RPMI7951 (cell line): ENCODE measurements at places on chromosomes 7 and 10. TPM values are rescaled to one million over a fixed set of nuclear protein-coding genes. Genes with fewer than 3 reads are reported as not detected.

DNA sequence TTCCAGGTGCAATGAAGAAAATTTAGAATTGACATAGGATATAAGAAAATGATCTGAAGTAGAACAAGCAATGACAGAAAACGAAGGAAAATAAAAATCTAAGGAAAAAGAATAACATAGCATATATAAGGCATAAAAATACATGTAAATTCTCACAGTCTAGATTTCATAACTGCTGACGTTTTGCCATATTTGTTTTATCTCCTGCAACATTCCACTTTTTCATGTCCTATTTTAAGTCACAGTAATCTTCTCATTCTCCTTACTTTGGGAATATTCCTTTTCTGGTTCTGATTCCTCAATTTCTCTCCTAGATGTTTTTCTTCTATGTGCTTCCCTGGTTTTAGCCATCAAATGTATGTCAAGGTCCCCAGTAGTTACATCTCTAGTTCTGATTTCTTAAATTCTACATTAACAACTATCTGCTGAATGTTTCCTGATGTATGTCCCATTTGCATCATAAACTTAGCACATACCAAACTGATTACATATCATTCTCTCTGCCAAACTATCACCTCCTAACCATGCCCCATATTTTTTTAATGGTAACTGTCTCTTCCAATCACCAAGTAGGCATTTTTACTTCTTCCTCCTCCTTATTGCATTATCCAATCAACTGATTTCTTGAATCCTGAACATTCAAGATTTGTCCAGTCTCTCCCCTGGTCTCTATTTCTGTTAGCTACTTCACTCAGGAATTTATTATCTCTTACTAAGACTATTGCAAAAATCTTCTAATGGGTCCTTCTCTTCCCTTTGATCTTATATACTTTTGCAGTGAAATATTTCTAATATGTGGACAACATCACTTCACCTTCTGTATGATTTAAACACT is 171.3 kb downstream of the DNAJC1 start:
- DNase-seq = no peak

- DNase-seq = no peak
Measured at GRCh38 chr10:129853562-129853903, 110.5 kb downstream of the EBF3 start.

DNA sequence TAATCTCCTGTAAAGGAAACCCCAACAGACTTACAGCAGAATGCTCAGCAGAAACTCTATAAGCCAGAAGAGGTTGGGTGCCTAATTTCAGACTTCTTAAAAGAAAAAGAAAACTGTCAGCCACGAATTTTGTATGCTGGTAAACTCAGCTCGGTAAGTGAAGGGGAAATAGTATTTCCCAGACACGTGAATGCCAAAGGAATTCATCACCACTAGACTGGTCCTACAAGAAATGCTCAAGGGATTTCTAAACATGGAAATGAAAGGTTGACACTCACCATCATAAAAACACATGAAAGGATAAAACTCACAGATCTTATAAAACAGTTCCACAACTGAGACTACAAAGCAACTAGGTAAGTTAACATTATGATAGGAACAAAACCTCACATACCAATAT is 68.6 kb downstream of the GLCCI1 start:
- no peak for DNase-seq

Gene SLC18A3
- not detected in 2 replicates for total RNA-seq

Gene SLC16A12
- total RNA-seq = under 0.01 and 0.12 TPM in 2 replicates

Gene TAS2R41
- not detected in 2 replicates for total RNA-seq

Gene RBM28
- 11.7 and 11.8 TPM in 2 replicates for total RNA-seq
